ENCODE measurements at places on chromosomes 1 and 21.

DNA sequence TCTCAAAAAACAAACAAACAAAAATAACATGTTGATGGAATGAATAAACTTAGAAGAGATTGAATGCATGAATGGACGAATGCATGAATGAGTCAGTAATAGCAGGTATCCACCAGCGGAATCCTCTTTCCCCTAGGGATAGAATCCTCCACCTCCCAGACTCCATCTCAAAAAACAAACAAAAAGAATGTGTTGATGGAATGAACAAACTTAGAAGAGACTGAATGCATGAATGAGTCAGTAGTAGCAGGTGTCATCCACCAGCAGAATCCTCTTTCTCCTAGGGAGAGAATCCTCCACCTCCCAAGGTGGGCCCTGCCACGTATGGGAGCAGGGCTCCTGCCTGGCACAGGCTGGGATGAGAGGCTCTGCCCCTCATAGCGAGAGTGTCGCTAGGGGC, 26.8 kb upstream of the RNF19B start:
- DNase-seq = peak; percentile 79

GRCh38 chr1:15714406-15715136, 21.5 kb upstream of the SLC25A34 start:
- DNase-seq = no peak

DNA sequence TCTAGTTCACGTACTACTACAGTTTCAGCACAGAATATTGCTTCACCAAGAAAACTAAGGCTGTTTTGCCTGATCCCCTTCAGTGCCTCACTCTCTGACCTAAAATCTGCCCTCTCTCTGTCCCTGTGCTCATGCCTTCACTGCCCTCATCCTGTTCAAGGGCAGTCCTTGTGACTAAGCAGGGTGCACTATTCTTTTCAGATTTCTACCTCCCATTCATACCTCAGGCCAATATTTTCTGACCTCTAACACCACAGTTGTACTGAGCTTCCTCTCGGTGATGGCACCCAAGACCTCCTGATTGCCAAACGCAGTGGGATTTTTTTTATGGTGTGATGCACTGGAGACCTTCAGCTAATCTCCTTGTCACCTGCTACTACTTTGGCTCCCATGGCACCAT, 57.7 kb upstream of the GADD45A start:
- no peak for DNase-seq

GRCh38 chr1:14246471-14246870, 352.0 kb upstream of the KAZN start:
- DNase-seq = no peak

GRCh38 chr1:101175466-101175865, 61.4 kb upstream of the S1PR1 start:
- no peak for DNase-seq

- no peak for DNase-seq
Observed at GRCh38 chr1:65022216-65022615, 55.9 kb upstream of the JAK1 start.

DNA sequence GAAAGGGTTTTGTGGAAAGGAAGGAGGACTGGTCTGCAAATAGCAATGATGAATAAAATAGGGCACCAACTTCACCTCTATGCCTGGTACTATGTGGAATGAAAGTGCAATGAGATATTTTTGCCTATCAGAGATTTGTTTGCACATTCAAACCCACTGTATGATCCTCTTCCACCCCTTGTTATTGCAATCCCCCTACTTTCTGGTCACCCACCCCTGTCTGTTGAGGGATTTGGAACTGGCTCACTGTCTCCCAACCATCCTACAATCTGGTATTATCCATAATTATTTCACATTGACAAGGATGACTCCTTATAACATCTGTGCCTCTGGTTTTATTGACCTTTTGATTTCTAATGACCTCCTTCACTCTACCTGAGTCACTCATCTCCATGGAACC, 42.4 kb downstream of the CD55 start:
- no peak for DNase-seq

GRCh38 chr1:203069030-203069747, 16.6 kb downstream of the MYOG start:
- DNase-seq = no peak

DNA sequence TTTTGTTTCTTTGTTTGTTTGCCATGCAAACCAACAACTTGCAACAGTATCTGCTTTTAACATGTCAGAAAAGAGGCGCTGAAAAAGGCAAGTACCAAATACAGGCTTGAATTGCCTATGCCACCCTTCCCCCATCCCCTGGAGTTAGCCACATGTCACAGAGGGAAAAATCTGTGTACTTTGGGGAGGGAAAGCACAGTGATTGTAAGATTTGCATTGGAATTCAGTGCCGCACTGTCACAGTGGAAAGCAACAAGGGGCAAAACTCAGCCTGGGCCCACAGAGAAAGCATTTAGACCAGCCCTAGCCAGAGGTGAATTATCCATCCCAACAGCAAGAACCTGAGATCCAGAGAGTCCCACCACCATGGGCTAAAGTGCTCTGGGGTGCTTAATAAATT, 52.4 kb upstream of the ACADM start:
- DNase-seq = no peak

DNA sequence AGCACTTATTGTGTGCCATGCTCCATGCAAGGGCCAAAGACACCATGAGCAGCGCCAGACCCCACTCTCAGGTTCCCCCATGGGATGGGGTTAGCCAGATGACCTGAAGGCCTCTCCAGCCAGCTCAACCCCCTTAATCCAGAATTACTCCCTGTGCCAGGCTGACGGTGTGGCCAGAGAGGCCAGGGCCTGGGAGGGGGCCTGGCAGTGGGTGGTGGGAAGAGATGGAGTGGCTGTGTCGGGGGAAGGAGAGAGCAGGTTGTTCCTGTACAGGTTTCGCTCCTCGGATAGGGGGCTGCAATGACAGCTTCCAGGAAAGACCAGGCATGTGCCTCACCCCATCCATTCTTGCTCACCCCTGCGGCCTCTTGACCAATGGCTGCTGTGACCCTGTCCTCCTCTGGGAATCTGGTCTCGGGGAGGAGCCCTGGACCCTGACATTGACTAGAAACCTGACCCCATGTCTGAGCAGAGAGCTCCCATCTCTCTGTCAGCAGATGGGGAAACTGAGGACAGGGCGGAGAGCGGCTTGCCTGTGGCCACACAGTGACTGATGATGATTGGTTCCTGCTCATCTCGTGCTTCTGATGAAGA, 345.3 kb downstream of the MATN1 start:
- no peak for DNase-seq

- DNase-seq = no peak
Observed at GRCh38 chr1:24154215-24154614, 11.3 kb upstream of the IL22RA1 start.

- DNase-seq = no peak
Observed at GRCh38 chr1:9312168-9312720, 19.6 kb downstream of the SPSB1 start.

- DNase-seq = no peak
Observed at GRCh38 chr1:56939209-56939608, 26.6 kb downstream of the C8B start.

- no peak for DNase-seq
Observed at GRCh38 chr1:180380259-180381183, 121.9 kb downstream of the ACBD6 start.

DNA sequence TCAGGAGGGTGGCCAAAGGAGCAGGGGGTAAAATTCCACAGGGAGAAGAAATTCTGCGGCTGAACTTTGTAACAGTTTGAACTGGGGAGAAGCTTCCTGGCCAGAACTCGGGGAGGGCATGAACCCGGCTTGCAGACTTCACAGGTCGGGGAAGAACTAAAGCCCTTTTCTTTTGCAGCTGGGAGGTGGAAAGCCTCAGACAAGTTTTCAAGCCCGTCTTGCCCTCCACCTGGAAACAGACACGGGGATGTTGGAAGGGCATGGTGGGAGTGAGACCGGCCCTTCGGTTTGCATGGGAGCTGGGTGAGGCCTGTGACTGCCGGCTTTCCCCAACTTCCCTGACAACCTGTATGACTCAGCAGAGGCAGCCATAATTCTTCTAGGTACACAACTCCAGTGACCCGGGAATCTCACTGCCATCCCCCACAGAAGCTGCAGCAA, 11.3 kb downstream of the THEM4 start:
- DNase-seq = no peak

GRCh38 chr21:32516756-32517649, 68.3 kb downstream of the TCP10L start:
- peak; percentile 54 for DNase-seq

DNA sequence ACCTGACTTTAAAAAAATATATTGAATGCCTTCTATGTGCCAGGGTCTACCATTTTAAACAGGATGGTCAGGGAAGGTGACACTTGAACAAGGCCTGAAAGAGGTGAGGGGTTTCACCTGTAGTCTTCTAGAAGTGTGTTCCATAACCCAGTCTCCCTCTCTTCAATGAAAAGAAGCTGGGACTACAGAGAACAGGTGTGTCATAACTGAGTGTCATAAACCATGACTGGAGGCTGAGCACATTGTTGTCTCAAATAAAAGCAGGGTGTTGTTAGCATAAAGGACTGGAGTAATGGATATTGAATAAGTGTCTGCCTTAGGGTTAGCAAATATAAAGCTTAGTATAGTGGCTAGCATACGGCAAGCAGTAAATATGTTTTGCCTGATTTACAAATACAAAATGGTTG, 65.4 kb downstream of the SYDE2 start:
- DNase-seq = no peak

- DNase-seq = no peak
Observed at GRCh38 chr1:113617438-113618141, 141.7 kb downstream of the PHTF1 start.

- DNase-seq = peak; percentile 66
Observed at GRCh38 chr1:231584117-231584516, 42.5 kb upstream of the DISC1 start.

DNA sequence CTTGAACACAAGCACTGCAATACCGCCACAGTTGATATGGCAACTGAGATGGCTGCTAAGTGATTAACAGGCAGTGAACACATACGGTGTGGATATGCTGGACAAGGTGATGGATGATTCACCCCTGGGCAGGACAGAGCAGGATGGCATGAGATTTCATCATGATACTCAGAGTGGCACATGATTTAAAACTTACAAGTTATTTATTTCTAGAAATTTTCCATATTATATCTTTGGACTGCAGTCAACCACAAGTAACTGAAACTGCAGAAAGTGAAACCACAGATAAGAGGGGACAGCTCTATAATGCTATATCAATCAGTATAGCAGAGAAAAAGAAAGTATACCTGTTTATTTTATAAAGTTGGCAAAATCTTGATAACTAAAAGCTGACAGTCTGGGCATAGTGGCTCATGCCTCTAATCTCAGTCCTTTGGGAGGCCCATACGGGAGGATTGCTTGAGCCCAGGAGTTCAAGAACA, 47.9 kb downstream of the PHACTR4 start:
- DNase-seq = peak; percentile 91

GRCh38 chr1:3763351-3764125, 9.0 kb upstream of the SMIM1 start:
- DNase-seq = no peak

- no peak for DNase-seq
Observed at GRCh38 chr1:156425943-156426342, 56.9 kb downstream of the RHBG start.

GRCh38 chr1:21115098-21115760, 61.5 kb downstream of the EIF4G3 start:
- DNase-seq = no peak
